Activated naive CD4-positive, alpha-beta T cell treated with anti-CD3 and anti-CD28 coated beads for 36 hours (primary cell): ENCODE measurements at places on chromosomes 7 and 10. TPM values are rescaled to one million over a fixed set of nuclear protein-coding genes. Genes with fewer than 3 reads are reported as not detected.

DNA sequence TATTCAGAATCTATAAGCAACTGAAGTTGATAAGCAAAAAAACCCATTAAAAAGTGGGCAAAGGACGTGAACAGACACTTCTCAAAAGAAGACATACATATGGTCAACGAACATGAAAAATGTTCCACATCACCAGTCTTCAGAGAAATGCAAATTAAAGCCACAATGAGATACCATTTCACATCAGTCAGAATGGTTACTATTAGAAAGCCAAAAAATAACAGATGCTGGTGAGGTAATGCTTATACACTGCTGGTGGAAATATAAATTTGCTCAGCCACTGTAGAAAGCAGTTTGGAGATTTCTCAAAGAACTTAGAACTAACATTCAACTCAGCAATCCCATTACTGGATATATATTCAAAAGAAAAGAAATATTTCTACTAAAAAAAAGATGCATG, 332.8 kb upstream of the PLXDC2 start:
- DNase-seq, result no peak
- H3K27ac ChIP-seq, result no peak overlapping the region
- H3K36me3 ChIP-seq, result no peaks in the 10 kb centered on the region

- peak; percentile 82 for DNase-seq
- no peak overlapping the region for H3K27ac ChIP-seq
- H3K4me1 ChIP-seq, result peaks cover 8% of the 10 kb centered on the region
- no peak overlapping the region for H3K4me3 ChIP-seq
These were observed 22.6 kb upstream of the VDAC2 start for GRCh38 chr10:75187961-75188426.

DNA sequence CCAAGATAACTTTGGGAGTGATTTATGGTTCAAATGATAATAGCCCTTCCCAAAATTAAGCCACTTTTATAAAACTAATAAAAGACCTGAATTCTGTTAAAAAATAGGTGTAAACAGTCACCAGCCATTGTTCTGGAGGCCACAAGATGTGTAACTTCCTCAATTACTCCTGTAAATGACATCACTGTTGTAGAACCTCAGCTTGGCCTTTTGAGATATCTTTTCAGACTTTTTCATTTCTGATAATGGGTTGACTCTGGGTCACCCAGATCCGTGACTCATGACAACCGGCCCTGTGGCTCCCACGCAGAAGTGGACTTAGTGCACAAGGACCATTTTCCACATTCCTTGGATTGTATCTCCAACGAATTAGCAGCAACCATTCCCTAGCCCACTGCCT, 106.6 kb downstream of the DKK1 start:
- no peak overlapping the region for H3K27ac ChIP-seq
- no peaks in the 10 kb centered on the region for H3K36me3 ChIP-seq
- H3K4me1 ChIP-seq, result no peaks in the 10 kb centered on the region
- H3K4me3 ChIP-seq, result no peak overlapping the region
- DNase-seq, result no peak
- no peaks in the 10 kb centered on the region for H3K27me3 ChIP-seq

- H3K4me3 ChIP-seq, result no peak overlapping the region
- no peak overlapping the region for H3K27ac ChIP-seq
- DNase-seq, result no peak
- peaks cover 23% of the 10 kb centered on the region for H3K36me3 ChIP-seq
- no peaks in the 10 kb centered on the region for H3K4me1 ChIP-seq
These were observed 85.2 kb downstream of the ANKIB1 start for GRCh38 chr7:92330835-92331438.

GRCh38 chr10:43842072-43842471, 193.4 kb upstream of the ZNF32 start:
- no peaks in the 10 kb centered on the region for H3K27me3 ChIP-seq
- H3K27ac ChIP-seq, result no peak overlapping the region
- no peak for DNase-seq
- H3K4me3 ChIP-seq, result no peak overlapping the region

- no peaks in the 10 kb centered on the region for H3K36me3 ChIP-seq
- no peak overlapping the region for H3K4me3 ChIP-seq
- DNase-seq, result no peak
These were observed 167.3 kb upstream of the DKK1 start for GRCh38 chr10:52146766-52147165.

GRCh38 chr7:101832205-101832631, 14.8 kb downstream of the CUX1 start:
- no peak overlapping the region for H3K27ac ChIP-seq
- peaks cover 8% of the 10 kb centered on the region for H3K36me3 ChIP-seq
- H3K27me3 ChIP-seq, result no peaks in the 10 kb centered on the region

GRCh38 chr7:46484906-46485305, 563.8 kb upstream of the IGFBP3 start:
- no peak overlapping the region for H3K4me3 ChIP-seq
- H3K27ac ChIP-seq, result no peak overlapping the region
- H3K36me3 ChIP-seq, result no peaks in the 10 kb centered on the region

- peak overlapping the region; percentile 92 for H3K4me3 ChIP-seq
- no peak overlapping the region for H3K27ac ChIP-seq
- DNase-seq, result peak; percentile 44
- no peaks in the 10 kb centered on the region for H3K27me3 ChIP-seq
- H3K36me3 ChIP-seq, result no peaks in the 10 kb centered on the region
These were observed 563 bp upstream of the JMJD1C start for GRCh38 chr10:63466144-63466935.

- no peaks in the 10 kb centered on the region for H3K4me1 ChIP-seq
- peaks cover 12% of the 10 kb centered on the region for H3K36me3 ChIP-seq
- no peak overlapping the region for H3K27ac ChIP-seq
These were observed 189.6 kb downstream of the DNAJC1 start for GRCh38 chr10:21813946-21814345.

DNA sequence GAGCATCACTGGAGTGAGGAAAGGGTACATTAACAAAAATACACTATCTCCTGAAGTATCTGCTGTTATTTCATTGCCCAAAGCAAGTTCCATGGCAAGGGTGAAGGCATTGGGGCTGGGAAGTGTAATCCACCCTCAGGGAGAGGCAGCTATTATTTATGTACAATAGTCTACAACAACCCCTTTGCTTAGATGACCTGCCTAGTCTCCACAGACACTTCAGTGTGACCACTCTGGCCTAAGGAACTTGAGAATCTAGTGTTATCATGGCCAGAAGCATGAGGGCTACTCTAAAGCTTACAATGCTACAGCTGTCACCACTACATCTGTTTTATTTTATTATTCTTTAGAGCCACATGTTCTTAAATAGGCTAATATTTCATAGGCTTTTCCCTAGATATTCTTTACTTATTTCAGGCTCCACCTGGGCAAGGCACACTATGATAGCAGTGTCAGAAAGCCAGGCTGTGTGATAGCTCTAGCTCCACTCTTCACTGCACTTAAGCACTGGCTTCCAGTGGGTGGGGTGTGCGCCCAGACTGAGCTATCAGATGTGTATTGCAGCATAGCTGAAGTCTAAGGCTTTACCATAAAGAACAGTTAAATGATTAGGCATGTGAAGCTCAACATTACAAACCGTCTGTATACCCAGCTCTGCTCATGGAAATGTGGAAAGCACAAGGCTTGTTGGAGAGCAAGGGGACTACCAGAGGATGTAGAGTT, 117.0 kb upstream of the CCDC6 start:
- H3K4me1 ChIP-seq, result no peaks in the 10 kb centered on the region
- H3K27ac ChIP-seq, result no peak overlapping the region
- H3K36me3 ChIP-seq, result no peaks in the 10 kb centered on the region
- DNase-seq, result no peak
- no peak overlapping the region for H3K4me3 ChIP-seq

GRCh38 chr10:102596506-102596971, 47.7 kb upstream of the TRIM8 start:
- DNase-seq, result peak; percentile 58
- H3K4me3 ChIP-seq, result no peak overlapping the region
- H3K36me3 ChIP-seq, result no peaks in the 10 kb centered on the region
- no peak overlapping the region for H3K27ac ChIP-seq
- H3K27me3 ChIP-seq, result no peaks in the 10 kb centered on the region

- peaks cover 5% of the 10 kb centered on the region for H3K4me1 ChIP-seq
- H3K27me3 ChIP-seq, result peaks cover 48% of the 10 kb centered on the region
- DNase-seq, result no peak
- H3K27ac ChIP-seq, result no peak overlapping the region
- no peaks in the 10 kb centered on the region for H3K36me3 ChIP-seq
- H3K4me3 ChIP-seq, result no peak overlapping the region
These were observed 80.5 kb upstream of the PRKG1 start for GRCh38 chr10:50993771-50994251.

- H3K27me3 ChIP-seq, result peaks cover 9% of the 10 kb centered on the region
- no peak overlapping the region for H3K27ac ChIP-seq
- H3K4me3 ChIP-seq, result no peak overlapping the region
- H3K4me1 ChIP-seq, result no peaks in the 10 kb centered on the region
These were observed 65.9 kb upstream of the PRKG1 start for GRCh38 chr10:51008346-51008745.

GRCh38 chr10:30151581-30152389, 92.4 kb upstream of the JCAD start:
- no peak overlapping the region for H3K4me3 ChIP-seq
- H3K36me3 ChIP-seq, result peaks cover 1% of the 10 kb centered on the region
- H3K4me1 ChIP-seq, result no peaks in the 10 kb centered on the region
- DNase-seq, result no peak
- no peak overlapping the region for H3K27ac ChIP-seq
- H3K27me3 ChIP-seq, result peaks cover 47% of the 10 kb centered on the region

DNA sequence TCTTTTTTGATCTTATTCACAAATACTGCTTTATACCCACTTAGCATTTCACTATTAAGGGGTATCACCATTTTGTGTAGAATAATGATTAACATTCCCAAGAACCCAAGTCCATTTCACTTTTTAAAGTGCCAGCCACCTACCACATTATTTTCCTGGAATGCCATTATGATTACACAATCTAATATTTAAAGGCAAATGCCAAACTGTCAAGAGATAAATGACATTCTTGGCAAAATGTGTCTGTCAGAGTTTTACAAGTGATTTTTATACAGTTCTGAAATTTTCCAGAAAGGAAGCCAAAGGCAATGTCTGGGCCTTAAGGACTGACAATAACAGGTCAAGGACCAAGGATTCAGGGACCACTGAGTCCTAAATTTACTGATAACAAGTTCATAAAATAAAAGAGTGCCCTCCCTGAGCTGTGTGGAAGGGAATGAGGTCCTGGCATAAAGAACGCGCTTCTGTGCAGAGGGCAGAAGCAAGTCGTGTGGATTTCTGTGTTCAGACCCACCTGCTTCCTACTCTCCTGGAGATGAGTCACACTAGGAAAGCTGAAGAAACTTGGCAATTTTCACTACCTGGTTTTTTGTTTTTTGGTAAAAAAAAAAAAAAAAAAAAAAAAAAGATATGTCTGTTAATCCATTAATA, 66.5 kb downstream of the UBE2H start:
- DNase-seq, result no peak
- no peak overlapping the region for H3K4me3 ChIP-seq
- H3K36me3 ChIP-seq, result no peaks in the 10 kb centered on the region
- H3K4me1 ChIP-seq, result peaks cover 5% of the 10 kb centered on the region
- no peak overlapping the region for H3K27ac ChIP-seq

DNA sequence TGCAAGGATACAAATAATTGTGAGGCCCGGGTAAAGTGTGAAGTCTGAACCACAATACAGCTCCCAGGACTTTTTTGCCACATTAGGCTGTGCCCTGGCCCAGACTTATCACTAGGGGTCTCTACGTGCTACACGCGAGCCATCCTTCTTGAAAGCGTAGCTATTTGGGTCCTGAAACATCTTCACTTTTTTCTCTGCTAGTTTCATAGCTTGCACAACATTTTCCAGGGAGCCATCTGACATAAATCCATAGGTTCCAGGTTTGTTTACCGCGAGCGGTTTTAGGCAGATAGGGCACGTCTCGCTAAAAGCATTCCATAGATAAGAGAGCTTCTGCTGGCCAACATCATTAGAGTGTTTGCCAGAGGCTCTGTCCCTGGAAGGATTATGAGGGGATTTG, 226.5 kb downstream of the RPS24 start:
- H3K4me3 ChIP-seq, result no peak overlapping the region
- H3K36me3 ChIP-seq, result no peaks in the 10 kb centered on the region
- no peak overlapping the region for H3K27ac ChIP-seq
- H3K4me1 ChIP-seq, result no peaks in the 10 kb centered on the region
- no peaks in the 10 kb centered on the region for H3K27me3 ChIP-seq
- DNase-seq, result no peak

- no peaks in the 10 kb centered on the region for H3K27me3 ChIP-seq
- no peak overlapping the region for H3K4me3 ChIP-seq
- H3K27ac ChIP-seq, result no peak overlapping the region
- H3K36me3 ChIP-seq, result no peaks in the 10 kb centered on the region
These were observed 10.2 kb upstream of the ZFYVE27 start for GRCh38 chr10:97726636-97727178.

The ANKRD30A gene
- total RNA-seq, result not detected

The SCIN gene
- 0.36 TPM for total RNA-seq

The SLC39A12 gene
- total RNA-seq, result not detected

The UCN3 gene
- total RNA-seq, result not detected

The TMEM176B gene
- total RNA-seq, result not detected

The AQP1 gene
- 0.48 TPM for total RNA-seq

The EN2 gene
- not detected for total RNA-seq

The AGR2 gene
- total RNA-seq, result not detected

The CEP55 gene
- total RNA-seq, result 64.4 TPM

The CRHR2 gene
- not detected for total RNA-seq

The C7orf33 gene
- not detected for total RNA-seq

The SEMA3D gene
- total RNA-seq, result not detected
